ENCODE measurements at places on chromosomes 2 and 18. TPM values are rescaled to one million over a fixed set of nuclear protein-coding genes. Genes with fewer than 3 reads are reported as not detected.

- peak; percentile 71 for DNase-seq
Measured at GRCh38 chr2:60106836-60107529, 446.5 kb downstream of the BCL11A start.

GRCh38 chr2:179900655-179901054, 39.2 kb upstream of the ZNF385B start:
- DNase-seq = no peak

DNA sequence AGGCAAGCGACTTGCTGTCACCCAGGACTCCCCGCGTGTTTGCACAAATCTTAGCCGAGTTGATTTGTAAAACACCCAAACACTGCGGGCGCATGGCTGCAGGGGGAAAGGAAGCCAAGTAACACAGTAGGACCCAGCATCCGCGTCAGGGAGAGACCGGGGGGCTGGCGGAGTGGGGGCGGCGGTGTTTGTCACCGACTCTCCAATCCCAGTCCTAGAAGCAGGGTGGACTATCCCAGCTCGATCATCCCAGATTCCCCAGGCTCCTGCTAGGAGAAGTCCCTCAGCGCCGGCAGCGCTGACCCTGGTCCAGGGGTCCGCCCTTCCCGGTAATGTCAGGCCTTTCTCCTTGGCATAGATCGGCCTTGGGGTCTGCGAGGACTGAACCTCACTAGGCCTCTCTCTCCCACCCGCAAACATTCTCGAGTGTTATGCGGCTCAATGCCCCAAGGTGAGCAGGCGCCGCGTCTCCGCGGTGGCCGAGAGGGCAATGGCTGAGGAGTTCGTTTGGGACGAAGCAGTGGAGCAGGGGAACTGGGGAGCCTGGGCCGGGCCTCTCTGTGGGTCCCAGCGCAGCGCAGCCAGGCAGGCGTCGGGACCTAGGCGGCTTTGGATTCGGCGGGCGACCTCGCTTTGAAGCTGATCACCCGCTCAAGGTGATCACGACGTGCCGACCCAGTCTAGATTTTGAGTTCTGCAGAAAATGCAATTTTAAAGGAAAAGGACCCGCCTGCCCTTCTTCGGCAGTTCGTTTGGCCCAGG, 1.5 kb upstream of the GDF7 start:
- peak; percentile 21 for DNase-seq

DNA sequence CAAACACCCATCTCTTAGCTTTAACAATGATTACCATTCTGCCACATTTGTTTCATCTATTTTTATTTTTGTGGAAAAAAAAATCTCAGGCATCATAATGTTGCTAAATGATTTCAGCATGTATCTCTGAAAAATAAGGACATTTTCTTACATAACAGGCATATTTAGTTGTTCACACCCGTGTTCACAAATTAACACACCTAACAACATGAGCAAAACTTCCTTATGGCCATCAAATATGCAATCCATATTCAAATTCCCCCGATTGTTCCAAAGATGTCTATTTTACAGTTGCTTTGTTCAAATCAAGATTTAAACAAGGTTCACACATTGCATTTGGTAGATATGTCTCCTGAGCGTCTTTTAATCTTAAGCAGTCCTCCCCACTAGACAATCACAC, 29.2 kb downstream of the TMEM177 start:
- DNase-seq = no peak

ACMSD gene
- not detected for total RNA-seq

Measured in Right ventricle myocardium inferior (tissue), 1 donor.